Right lung (tissue), 10 donors: ENCODE measurements at places on chromosomes 4 and X.

DNA sequence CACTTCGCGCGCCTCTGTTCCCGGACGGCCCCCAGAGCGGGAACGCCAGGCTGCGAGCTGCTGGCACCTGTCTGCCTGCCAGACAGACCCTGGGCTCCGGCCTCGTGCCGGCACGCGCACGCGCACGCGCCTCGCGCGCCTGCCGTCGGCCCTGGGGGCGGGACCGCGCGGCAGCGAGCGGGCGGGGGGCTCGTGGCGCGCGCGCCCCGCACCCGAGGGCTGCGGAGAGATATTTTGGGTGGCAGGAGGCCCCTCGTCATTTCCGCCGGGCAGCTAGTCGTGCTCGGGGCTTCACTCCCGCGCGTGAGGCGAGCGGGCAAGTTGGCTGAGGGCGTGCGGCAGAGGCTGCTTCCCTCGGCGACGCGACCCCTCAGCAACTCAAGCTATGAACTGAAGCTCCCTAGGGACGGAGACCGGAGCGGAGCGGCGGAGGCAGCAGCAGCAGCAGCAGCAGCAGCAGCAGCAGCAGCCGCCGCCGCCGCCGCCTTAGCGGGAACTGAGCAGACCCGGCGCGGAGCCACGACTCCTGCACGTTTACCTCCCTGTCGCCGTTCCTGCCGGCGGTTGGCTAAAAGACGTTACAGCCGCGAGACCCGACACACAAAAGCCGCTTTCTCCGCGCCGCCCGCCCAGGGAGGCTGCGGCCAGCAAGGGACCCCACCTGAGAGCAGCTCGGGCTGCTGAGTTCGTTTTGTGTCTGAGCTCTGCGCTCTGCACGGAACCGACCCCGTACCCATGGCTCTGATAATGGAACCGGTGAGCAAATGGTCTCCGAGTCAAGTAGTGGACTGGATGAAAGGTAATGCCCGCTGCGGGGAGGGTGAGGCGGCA is at the start of gene CNKSR2:
Gene CNKSR2, plus strand, starts transcription at position 256 of the 831 bp plus-strand sequence. Its CDS starts 480 bp downstream, at position 736.
- DNase-seq, result peak; percentile 58

GRCh38 chr4:86356425-86357210 is 3.2 kb downstream of the MAPK10 start:
- no peak for DNase-seq

DNA sequence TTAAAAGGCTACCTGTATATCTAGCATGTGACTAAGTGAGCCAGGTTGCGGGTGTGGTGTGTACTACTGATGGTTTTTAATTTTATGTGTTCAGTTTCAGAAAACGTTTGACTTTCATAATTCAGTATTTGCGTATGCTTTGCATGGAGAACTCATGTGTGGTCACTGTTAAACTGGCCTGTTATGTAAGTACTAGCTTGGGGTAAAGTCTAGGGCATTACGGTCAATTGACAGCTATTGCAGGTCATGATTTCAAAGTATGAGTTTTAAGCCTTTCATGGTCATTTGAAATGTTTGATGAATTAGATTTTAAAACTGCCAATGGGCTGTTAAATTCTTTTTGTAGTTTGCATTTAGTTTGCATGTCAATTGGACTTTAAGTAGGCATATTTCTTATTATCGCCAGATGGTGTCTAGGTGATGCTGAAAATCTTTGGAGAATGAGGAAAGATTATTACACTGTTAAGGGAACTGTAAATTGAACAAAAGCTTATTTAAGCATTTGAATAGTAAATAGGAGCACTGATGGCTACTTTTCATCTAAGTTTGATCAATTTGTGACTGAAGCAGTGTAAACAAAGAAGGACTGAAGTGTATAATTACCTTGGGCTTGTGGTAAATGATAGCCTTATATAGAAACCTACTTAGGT is 563.4 kb downstream of the DACH2 start:
- DNase-seq, result no peak

DNA sequence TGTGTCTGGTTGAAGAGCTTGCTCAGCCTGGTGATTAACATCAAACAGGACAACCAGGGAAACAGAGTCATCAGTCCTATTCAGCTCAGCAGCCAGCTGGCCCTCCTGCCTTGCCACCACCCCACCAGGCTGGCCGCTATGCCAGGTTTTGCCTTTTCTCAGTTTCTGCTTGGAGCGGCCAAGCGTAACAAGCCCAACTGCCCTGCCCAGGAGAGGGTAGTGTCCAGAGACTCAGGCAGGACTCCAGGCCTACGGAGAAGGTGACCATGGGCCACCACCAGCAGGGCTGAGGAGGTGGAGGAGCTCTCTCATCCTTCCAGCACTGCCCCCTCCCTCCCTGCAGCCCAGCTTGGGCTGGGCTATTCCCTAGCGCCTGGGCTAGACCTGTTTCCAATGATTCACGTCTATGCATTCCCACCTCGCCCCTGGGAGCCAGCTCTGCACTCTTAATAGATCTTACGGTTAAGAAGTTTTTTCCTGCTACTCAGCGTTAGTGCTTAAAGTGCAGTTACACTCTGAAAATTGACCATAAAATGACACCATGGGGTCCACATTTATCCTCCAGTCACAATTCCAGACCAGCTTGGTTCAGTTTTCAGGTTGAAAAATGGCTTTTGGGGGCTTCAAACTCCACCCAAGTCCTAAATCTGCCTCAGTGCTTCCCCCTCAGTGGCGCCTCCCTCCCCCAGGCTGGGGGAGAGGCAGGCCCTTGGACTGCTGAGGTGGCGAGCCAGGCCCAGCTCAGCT is 124.0 kb upstream of the PJA1 start:
- no peak for DNase-seq

DNA sequence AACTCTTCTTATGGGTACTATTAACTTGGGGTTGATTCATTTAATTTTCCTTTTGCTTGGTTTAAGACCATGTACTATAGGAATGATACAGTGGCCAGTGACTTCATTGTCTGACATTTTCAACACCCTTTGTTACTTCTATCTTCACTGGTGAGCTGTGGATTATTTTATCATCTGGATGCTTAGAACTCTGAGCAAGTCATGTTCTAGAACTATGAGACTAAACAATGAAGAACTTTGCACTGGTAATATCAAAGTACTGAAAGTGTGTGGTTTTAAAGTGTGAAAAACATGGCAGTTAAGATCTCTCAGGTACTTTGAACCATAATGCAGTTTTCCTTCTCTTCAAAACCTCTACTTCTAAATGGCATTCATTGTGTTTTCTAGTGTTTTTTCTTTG is 47.8 kb downstream of the MAP7D3 start:
- no peak for DNase-seq

DNA sequence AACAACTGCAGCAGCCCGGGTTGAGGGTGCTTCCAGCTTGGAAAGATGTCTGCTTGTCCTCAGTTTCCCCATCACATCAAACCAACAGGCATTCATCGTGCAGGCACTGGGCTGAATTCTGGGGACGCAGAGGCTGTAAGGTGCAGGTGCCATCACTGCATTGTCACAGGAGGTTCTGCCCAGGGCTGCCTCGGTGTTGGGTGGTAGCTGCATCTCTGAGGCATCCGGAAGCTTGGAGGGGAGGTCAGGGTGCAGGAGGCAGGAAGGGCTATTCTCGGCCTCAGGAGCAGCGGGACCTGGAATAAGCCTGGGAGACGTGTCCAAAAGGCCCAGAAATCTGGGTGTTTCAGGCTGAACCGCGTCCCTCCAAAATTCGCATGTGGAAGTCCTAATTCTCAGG is 134.6 kb downstream of the HMX1 start:
- no peak for DNase-seq

GRCh38 chrX:155886409-155886808 is 5.3 kb downstream of the VAMP7 start:
- no peak for DNase-seq

- DNase-seq, result no peak
Measured at GRCh38 chrX:70030301-70030767, 19.4 kb downstream of the AWAT2 start.

DNA sequence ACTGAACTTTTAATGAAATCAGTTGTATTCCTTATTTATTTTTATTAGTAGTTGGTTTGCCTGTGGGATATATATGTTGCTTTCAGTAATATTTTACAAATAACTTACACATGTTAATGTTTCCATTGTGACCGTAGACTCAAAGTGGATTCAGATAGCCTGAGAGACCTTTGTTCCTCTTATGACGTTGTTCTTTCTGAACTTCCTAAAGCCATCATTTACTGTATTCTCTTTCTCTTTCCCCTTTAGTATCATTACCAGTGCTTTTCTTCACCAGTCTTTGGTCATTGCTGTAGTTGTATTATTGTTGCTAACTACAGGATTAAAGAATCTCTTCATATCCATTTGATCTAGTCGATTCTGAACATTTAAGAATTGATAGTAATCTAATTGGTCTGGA is 4.3 kb downstream of the STIM2 start:
- DNase-seq, result no peak

DNA sequence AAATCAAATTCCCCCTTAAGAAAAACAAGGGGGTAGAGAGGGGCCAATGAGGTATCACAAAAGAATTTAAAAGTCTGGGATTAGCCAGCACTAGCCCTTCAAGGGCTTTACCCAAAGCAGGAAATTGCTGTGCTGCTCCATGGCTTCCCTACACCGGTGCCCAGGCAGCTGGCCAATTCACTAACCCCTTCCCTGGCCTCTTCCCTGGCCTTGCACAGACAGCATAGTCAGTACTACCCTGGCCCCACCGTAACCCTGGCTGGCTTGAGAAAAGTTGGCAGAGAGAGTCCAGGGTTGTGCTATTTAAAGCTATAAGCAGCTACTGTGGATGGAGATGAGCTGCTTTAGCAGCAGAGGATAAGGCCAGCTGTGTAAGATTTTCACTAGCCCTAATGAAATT is 43.1 kb downstream of the ADAMTS3 start:
- DNase-seq, result peak; percentile 41

DNA sequence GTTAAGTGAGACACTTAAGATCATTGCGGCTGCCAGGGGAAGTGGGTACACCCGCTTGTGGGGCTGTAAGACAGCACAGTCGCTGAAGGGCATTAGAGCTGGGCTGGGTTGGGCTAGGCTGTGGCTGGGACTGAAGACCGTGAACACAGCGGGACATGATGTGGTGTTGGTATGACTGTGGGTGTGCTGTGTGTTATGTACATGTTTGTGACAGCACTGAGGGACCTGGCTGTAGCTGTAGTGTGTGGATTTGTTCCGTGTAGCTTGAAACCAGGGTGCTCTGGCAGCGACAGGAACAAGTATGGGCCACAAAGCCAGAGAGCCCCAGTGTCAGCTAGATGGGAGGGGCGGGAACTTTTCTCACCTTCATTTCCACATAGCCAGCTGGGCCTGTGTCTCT is 82.1 kb downstream of the NHSL2 start:
- no peak for DNase-seq

DNA sequence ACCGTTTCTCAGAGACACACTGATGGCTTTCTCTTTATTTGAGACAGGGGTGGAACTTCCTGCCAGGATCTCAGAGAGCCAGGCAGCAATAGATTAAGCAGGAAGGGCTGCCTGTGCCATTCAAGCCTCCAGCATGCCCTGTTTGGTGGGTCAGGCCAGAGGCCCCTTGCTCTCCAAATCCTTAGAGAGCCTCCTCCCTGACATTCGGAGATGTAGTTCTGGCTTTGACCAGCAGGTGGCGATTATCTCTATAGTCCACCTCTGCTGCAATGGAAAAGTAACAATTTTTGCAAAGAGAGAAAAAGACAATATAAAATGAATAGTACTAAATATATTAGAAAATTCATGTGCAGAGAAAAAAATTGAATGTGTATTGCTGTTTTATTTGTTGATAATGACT is 93.9 kb downstream of the NXF2B start:
- no peak for DNase-seq

DNA sequence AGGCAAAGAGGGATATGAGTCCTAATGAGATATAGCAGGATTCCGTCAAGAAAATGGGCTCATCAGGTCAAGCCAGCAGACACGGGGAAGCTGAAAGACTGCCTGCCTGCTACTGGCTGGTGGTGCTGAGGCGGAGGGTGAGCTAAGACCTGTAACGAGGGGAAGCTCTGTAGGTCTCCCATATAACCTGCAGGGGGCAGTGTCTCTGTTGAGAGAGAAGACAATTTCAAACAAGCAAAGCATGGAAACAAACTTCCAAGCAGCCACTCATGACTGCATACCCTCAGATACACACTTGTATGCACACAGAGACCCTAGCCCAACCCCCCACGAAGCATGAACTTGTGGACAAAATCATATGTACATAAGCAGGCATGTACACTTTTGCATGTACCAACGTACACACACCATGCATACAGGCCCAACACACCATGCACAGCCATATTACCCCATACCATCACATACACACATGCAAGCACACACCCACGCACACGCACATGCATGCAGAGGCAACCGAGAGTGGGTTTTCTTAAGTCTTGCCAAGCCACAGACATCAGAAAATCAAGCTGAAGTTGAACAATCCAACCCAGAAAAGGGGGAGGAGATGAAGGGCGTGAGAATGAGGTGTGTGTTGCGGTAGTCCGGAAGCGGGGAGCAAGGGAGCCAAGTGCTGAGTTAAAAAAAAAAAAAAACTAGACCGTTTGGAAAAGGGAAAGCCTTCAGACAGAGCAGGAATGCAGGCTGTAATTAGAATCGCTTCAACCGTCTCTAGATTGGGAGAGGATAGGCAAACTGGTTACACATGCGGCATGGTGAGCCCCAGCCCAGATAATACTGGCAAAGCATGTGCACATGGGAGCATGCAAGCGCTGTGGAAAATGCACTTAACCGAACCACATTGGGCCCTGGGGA is 71.0 kb downstream of the PJA1 start:
- DNase-seq, result no peak

DNA sequence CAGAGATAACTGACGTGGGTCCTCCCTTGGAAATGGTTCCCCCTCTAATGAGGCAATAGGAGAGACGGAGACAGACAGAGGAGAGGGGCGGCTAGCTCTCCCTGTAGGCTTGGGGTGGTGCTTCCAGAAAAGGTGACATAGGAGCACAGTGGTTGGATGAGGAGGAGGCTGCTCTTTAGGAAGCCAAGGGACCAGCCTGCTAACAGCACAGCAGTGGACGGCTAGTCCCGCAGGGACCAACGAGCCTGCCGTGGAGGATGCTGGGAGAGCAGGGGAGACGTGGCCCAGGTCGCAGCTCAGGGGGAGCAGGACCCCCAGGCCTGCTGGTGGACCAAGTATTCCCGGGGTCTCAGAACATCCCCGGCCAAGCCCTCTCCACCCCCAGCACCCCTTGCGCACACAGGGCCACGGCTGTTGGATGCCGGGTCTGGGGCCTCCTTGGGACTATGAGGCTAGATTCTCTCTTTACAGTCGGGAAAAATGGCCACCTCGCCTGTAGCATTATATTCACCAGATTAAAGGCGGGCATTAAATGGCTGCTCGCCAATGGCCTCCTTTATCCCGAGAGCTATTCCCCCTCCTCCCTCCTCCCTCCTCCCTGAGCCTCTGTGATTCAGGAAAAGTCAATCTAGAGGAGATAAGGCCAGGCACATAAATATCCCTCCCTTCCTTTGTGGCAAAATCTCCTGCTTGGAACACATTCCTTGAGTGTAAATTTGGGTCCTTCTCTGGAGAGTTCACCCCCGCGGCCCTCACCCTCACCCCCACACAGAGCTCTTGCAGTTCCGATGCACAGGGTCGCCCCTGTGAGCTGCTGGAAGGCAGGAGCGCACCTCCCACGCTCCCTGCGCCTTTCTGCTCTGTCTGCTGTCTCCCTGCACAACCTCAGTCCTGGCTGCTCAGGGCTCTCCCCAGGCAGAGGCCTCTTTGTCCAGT is 30.5 kb upstream of the NSG1 start:
- DNase-seq, result no peak
